Stimulated activated CD4-positive, alpha-beta T cell treated with anti-CD3 and anti-CD28 coated beads, Interleukin-4, amount 100 ng/mL, for 24 hours (primary cell): ENCODE measurements at places on chromosomes 5 and 9.

DNA sequence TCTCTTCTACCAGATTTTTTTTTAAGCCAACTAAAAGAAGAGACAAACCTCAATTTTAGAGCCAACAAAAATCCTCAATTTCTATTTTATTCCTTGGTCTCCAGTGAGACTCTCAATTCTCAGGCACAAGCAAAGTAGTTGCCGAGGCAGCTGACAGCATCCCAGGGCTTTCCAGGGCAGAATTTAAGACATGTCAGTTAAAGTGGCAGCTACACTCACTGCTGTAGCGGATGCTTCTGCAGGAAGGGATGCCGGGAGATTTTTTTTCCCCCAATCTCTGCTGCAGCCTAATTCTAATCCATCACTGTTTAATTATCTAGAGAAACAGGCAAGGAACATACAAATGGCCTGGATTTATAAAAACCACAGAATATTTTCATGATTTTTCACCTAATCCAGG lies 57.0 kb downstream of the TTC39B start:
- no peak for DNase-seq

DNA sequence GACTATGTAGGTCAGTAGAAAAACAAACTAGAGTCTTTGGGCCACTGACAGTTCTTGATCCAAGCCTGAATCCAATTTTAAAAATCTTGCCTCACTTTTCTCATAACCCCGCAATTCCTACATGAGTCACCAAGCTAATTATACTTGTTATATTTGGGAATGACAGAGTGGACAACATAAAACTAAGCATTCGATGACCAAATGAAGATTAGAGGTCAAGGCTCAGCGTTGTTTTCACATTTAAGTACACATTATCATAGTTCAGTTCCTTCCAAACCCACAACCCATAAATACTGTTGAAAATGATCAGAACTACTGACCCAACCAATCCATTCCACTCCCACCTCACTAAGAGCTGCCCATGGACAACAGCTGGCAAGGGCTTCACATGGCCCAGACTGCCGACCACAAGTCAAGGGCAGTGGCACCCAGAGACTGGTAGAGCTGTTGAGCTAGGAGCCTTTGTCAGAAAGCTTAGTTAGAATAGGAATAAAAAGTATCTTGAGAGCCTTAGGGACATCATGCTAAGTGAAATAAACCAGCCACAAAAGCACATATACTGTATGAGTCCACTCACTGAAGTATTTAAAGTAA lies 64.2 kb downstream of the MYO10 start:
- DNase-seq = no peak

DNA sequence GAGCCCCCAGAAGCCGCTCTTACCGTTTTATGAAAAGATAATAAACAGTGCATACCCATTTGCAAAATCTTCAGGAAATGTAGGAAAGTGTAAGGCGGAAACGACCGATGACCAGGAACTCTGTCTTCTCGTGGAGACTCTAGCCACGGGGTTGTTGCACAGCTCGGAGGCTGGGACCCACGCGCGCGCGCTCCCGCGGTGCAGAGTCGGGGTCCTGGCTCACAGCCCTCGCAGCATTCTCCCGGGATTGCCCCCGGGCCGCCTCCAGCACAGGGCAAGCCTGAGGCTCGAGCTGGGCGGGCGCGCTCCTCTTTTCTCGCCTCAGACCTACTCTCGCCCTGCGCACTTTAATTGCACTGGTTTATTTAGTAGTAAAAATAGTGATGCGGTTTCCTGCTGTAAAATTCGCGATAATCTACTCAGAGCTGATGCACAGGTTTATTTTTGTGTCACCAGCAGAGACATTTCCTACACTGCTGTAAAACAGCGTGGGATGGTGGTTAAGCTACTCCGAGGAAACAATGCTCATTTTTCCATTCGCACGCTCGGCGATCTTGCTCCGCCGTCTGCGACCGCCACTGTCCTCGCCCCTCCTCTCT lies 15.5 kb downstream of the TRIM7 start:
- DNase-seq = peak; percentile 76

DNA sequence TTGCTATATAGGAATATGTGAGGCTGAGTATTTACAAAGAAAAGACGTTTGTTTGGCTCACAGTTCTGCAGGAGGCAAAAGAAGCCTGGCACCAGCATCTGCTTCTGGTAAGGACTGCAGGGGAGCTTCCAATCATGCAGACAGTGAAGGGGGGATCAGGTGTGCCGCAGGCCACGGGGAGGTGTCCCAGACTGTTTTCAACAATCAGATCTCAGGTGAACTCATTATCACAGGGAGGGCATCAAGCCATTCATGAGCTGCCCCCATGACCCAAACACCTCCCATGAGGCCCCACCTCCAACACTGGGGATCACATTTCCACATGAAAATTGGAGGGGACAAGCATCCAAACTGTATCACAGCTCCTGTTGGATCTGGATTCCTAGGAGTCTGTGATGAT lies 30.4 kb upstream of the TRIM14 start:
- no peak for DNase-seq

DNA sequence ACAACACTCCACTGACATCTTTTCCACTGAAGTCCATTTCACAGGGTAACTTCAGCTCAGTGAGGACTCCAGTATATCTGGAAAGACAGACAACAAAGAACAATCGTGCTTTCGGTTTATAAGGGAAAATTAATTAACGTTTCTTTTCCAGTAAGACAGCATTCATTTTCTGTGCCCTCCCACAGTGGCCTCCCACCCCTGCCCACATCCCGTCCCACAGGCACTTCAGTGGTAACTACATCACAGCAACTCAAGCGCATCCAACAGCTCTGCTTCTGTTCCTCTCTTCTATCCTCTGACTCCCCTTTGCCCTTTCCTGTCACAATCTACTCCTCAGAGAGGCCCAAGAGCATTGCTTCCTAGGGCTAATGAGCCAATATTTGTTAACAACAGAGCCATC lies 40.3 kb downstream of the GLDC start:
- no peak for DNase-seq

- DNase-seq = no peak
These were observed 12.1 kb upstream of the NCS1 start for GRCh38 chr9:130159915-130160670.

DNA sequence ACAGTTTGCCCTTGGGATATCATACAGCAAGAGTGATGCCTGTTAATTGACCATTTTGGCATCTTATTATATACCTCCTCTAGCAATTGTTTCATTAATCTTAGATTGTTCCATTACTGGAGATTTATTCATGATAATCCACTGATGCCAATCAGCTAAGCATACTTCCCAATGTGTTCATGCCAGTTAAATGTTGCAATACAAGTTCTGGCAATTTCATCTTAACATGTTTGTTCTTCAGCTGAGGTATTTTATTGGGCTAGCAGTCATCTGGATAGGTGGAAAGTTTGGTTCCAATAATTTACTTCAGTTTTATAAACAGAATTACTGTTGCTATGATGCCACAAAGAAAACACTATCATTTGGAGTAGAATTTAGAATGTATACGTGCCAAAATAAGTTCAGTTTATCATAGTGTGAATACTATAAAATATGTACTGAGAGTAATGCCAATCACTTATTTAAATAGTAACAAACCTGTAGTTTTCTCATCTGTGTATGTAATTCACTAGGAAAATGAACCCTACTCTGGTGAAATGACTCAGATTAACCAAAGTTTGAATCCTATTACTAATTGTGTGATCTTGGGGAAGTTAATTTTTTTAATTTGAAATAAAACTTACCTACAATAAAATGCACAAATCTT lies 27.9 kb upstream of the IL31RA start:
- no peak for DNase-seq

DNA sequence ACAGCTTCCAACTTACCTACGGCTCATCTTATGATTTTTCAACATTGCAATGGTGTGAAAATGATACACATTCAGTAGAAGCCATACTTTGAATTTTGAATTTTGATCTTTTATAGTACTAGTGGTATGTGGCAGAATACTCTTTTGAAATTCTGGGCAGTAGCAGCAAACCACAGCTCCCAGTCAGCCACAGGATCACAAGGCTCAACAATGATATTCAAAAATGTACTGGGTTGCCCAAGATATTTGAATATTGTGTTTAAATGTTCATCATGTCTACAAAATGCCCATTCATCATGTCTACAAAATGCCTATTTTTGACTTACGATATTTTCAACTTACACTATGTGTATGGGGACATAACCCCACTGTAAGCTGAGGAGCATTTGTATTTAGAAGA lies 81.3 kb upstream of the PRR16 start:
- no peak for DNase-seq

- peak; percentile 37 for DNase-seq
These were observed 12.1 kb downstream of the FAM78A start for GRCh38 chr9:131264231-131264630.

DNA sequence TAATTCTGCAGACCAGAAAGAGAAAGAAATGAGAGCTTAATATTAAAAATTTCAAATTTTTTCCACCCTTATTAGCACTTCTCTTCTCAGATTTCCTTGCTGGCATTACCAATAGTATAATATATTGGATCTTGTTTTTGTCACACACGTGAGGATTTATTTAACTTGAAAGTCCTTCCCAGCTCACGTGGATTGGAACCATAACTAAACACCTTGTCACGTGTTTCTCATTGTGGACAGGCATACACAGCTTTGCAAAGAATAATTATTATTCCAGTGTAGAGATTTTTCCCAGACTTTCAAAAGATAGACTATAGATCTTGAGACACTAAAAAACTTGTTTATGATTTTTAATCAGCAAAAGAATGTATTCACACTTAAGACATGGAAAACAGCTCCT lies 123.8 kb upstream of the LPAR1 start:
- no peak for DNase-seq

DNA sequence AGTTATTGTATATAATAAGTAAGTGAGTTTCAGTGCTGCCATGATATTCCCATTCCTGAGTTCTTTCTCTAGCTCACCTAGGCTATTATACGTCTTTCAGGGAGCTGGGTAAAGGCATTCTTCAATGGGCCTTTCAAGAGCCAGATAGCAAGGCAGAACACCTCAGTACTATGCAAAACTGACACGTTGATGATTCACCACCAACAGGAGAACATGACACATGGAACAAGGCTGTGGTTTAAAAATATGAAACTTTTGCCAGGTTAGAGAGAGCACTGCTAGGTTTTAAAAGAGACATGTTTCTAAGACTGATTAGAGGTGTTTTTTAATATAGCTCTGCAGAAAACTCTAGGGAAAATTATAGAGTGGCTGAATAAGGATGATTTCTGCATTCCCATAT lies 95.9 kb downstream of the UGCG start:
- peak; percentile 52 for DNase-seq

DNA sequence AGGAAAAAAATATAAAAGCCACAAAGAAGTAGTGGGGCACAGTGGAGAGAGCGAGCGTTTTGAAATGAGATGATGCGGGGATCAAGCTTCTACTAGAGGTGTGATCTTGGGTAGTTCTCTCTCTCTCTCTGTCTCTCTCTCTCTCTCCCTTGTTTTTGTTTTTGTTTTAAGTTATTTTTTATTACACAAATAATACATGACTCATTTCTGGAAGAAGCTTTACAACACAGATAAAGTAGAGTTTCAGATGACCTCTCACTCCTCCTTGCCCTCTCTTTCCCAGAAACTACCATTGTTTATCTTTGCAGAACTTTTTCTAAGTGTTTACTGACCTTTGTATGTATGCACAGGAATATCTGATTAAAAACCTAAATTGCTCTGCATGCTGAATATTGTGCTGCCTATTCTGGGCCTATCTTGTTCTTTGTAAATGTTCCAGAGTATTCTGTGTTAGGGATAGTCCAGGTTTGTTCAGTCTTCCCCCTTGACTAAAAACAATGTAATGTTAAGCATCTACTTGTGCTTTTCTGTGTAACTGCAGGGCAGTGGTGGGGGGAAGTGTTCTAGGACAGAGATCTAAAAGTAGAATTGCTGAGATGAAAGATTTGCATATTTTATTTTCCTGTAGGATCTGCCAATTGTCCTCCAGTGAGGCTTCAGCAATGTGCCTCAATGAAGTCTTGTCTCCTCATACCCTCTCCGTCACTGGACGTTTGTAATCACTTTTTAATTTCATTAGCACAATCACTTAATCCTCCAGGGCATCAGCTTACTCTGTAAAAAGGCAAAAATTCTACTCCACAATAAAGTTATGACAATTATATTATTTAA lies 52.0 kb downstream of the FYB1 start:
- DNase-seq = no peak

- DNase-seq = no peak
These were observed 3.3 kb downstream of the SETX start for GRCh38 chr9:132351404-132352045.

DNA sequence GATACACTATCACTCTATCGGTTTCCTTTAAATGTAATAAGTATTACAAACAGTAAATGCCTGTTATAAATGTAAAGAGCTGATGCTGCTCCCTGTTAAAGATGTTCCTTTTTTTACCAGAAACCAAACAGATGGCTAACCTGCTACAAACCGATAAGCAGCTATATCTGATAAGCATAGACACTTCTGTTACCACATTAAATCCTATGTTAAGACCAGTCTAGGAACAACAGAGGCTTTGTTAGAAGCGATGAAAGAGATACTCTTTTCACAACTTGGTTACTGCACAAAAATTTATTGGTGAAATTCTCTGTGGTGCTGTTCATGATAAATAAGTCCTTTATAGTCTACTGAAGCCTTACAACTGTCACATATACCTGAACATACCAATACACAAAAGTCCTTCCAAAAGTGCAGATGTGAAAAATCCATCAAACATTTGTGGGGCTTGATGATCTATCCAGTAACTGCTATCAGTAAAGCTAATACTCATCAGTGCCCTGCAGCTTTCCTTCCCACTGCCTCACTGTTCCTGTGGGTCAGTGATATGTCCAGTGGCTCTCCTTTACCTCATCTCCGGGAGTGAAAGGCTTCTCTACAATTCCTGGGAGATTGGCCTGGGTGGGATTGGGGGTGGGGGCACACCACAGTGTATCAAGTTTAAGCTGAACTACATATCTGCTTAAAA lies 25.8 kb upstream of the PRXL2C start:
- no peak for DNase-seq

DNA sequence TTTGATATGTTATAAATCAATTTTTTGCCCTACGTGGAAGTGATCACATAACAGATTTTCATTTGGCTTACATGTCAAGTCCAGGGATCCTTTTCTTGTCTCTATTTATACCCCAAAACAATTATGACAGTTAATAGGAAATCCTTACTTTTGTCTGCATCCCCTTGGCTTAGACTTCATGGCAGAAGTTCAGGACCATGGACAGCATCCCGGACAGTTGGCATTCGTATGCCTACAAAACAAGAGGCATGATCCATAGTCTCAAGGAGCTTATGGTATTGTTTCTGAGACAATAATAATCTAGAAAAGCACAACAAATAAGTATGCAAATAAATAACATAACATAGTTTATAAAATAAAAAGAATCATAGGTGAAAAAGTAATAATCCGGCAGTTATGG lies 214.3 kb upstream of the GRIA1 start:
- peak; percentile 4 for DNase-seq
